ENCODE measurements at places on chromosomes 2 and 18.

DNA sequence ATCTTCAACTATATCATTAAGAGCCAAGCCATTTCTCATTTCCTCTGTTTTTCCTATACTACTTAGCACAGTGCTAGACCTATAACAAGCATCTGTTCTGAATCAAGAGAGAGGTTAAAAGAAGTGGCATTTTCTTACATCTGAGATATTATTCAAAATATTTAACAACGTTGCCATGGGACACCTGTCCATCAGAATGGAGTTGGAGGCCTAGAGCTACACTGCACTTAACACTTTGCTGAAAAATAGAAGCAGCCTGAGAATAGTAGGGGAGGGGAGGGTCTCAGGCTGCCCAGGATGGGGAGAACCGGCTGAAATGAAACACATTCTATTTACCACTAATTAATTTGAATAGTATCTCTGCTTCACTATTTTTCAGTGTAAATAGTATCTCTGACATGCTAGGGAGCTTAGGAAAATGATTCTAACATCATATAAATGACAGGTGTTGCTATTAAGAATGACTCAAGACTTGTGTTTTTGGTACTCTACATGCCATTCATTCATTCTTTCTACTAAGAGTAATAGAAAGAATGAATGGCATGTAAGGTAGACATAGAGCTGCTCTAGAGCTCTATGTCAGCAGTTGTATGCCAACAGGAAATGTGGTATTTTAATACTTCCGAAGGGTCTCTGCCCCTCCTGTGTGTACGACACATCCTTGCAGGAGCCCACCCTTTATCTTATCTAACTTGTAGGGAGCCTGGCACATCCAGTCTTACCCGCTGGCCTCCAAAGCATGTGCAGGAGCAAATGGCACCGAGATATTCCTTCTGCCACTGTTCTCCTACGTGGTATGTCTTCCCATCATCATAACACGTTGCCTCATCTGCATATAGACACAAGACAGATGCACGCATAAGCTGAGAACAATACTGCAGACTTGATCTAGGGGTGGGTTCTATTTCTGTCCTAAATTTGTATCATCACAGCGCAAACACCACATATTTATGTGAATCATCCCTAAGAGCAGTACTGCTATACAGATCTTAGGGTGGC, 52.6 kb downstream of the ATIC start:
- no peak for DNase-seq

GRCh38 chr2:174327841-174328113, 7.0 kb upstream of the SP9 start:
- DNase-seq, result no peak

GRCh38 chr2:103144837-103145236, 383.0 kb downstream of the TMEM182 start:
- DNase-seq, result no peak

DNA sequence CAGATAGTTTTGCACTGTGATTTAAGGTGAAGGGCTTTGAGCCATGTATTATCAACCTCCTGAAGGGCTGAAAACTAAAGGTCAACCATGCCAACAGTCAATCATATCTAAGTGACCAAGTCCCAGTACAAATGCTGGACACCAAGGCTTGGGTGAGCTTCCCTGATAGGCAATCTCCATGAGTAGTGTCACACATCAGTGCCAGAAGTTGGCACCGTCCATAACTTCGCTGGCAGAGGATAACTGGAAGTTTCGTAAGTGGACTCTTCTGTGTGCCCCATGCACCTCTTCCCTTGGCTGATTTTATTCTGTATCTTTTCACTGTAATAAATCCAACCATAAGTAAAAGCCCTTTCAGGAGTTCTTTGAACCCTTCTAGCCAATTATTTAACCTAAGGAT, 13.2 kb downstream of the REV1 start:
- no peak for DNase-seq

GRCh38 chr2:44560352-44560751, 198.6 kb downstream of the CAMKMT start:
- DNase-seq, result no peak

DNA sequence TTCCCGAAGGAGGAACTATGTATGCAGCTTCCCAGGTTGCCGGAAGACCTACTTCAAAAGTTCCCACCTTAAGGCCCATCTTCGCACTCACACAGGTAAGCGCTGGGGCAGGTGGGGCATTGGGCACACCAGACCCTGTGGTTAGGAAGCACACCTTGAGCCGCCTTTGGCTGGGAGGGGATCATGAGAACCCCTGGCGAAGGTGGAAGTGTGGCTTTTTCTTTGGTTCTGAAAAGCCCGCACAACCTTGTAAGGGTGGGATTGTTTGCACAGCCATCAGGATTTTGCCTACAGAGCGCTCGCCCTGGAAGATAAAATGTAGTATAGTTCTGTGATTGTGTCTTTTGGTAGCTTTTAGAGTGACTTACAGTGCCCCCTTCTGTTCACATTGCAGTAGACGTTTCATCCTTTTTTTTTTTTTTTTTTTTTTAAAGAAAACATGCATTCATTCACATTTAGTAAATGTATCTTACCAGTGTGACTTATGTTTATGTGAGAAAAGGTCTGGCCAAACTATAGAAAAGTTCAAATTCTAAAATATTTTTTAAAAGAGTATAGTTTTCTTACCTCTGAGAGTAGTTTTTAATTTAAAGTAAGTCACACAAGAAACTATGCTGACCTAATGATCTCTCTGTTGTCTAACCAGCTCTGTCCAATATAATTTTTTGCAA, 5.3 kb downstream of the KLF11 start:
- DNase-seq, result no peak
